ENCODE measurements at places on chromosomes 12 and 14. TPM values are rescaled to one million over a fixed set of nuclear protein-coding genes. Genes with fewer than 3 reads are reported as not detected.
A peak's percentile ranks its signal among the peaks of the same experiment; 100 is the strongest.

DNA sequence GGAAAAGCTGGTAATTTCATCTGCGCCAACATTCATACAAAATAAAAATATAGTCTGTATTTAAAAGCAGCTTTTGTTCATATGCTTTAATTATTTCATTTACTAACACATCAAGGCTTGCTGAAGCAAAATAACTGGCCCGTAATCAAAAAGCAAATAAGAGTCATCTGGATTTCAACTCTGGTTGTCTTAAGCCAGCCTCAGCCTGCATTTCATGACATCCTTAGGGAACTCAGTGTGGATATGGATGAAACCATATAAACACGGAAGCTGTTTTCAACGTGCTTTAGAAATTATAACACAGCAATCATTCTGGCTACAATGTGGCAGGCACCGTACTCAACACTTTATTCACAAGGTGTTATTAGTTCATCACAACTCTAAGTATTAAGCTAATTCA, 852 bp downstream of the COX16 start:
- DNase-seq, result no peak

- DNase-seq, result no peak
Measured at GRCh38 chr12:50287271-50287670, 4.0 kb upstream of the LIMA1 start.

- DNase-seq, result no peak
Measured at GRCh38 chr14:92698393-92698792, 50.0 kb downstream of the LGMN start.

The MYBPC1 gene
- total RNA-seq, result not detected

DNA sequence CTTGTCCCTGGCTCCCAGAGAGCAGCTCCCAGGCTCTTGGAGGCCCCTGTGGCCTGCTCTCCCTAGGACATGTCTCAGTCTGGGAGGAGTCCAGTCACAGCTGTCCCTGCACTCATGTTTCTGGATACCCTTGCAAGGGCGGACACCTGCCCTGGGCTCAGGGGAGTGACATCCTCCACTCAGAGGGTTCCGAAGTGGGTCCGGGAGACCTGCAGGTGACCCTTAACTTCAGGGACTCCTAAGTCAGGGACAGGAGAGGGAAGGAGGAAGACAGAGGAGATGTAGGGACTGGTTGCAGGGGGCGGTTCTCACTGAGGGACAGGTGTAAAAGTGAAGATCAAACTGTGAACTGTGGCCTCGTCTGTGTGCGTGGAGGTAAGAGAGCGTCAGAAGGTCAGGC, 37.6 kb downstream of the CACNA2D4 start:
- DNase-seq, result no peak

DNA sequence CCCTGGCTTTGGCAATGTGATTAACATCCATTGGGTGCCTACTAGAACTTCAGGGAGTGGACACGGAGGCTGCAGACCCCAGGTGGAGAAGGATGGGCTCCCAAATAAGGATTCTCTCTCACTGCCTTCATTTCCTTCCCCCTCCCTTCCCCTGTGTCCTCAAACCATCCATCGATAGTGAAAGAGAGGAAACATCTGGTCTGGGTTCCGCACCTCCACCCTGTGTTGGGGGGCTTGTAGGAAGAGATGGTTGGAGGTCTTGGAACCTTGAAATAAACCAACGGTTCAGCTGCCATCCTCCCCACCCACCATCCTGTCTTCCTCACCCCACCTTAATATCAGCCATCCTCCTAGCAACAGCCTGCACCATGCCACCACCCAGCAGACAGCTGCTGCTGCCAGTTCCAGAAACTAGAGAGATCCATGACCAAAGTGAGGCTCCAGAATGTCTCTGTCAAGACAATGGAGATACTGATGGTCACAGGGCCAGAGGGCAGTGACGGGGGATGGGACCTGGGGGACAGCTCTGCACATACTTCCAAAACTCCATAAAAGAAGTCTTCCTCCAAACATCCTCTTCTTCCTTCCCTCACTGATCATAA, 153.1 kb upstream of the CCND2 start:
- no peak for DNase-seq

DNA sequence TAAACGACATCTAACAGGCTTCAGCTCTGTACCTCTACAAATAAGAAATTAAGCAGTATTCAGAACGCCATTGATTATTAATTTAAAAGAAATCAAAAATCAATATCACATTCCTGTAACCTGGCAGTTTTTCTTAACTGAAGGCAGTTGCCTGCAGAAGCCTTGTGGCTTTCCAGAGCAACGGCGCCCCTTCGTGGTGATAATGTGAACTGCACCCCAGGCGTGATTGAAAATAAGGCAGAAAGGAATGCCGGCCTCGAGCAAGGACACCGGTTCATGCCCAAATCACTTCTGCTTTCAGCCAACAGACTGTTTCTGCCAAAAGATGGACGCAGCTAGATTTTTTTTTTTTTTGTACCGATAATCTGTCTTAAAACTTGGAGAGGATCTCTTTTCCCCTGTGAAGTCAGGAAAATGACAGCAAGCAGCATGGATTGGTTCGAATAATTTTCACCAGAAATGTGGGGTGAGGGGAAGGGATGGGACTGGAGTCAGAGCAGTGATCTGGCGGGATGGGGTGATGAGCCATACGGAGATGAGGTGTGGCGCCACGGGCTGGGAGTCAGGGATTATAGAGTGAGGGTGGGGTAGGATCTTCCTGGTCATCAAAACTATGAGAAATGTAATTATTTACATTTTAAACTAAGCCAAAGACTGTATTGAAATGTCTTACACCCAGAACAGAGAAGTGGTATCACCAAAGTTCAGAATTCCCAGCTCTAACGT, 473.0 kb downstream of the DPF3 start:
- peak; percentile 52 for DNase-seq

The OR4E2 gene
- total RNA-seq, result not detected

The CPM gene
- 4.1 TPM for total RNA-seq

The CCDC38 gene
- total RNA-seq, result not detected

GRCh38 chr14:23571701-23572523, 4.3 kb upstream of the AP1G2 start:
- DNase-seq, result no peak

DNA sequence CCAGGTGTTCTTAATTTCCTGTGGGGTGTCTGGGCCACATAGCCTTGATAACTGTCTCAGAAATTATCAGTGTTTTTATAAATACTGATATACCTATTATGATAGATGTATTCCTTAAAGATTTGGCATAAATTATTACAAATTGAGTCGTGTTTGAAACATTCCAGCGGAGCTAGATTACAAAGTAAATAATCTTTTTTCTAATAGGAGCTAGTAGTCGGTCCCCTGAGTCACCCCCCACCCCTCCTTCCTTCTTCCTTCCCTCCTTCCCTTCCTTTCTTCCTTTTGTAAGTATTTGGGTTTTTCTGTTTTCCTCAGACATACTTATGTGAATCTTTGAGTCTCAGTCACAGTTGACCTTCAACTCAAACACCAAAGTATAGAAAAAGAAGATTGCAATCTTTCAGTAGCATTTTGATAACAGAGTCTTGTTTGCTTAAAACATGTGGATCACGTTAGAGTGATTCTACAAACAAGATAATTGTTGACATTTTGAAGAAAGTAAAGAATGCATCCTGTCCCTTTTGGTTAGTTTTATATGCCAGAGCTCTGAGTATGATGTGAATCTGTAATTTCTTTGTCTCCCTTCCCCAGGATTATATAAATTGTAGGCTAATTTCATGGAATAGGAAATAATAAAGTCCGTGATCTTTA, 264.0 kb downstream of the FUT8 start:
- no peak for DNase-seq

The EPYC gene
- not detected for total RNA-seq

- DNase-seq, result no peak
Measured at GRCh38 chr14:103122585-103122946, 695 bp upstream of the TNFAIP2 start.

The FAR2 gene
- total RNA-seq, result 6.6 TPM

DNA sequence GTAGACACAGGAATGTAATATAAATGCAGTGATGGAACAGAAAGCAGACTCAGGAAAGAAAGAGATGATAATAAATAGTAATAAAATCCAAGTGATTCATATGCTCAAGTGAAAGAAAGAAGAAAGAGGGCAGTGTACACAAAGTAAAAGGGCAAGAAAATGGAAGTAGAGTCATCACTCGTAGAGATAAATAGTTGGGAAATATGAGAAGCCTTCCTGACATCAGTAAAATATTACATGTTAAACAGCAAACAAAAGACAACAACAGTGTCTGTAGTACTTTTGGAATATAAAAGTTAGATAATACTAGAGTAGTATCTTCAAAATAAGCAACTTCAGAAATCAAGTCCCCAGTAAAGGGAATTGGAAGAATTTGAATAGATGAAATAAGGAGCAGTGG, 412.3 kb downstream of the RAD51B start:
- no peak for DNase-seq

DNA sequence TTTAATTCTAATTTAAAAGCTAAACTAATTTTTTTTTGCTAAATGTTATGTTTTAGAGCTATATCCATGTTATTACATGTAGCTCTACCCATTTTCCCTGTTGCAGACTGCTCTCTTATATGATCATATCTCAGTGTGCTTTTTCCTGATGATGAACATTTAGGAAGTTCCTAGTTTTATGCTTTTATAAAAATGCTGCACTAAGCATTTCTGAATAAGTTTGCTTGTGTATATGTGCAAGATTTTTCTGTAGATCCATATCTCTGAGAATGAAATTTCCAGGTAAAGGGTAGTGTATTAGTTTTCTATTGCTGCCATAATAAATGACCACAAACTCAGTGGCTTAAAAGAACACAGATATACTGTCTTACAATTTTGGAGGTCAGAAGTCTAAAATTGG, 374.4 kb upstream of the E2F7 start:
- DNase-seq, result no peak

DNA sequence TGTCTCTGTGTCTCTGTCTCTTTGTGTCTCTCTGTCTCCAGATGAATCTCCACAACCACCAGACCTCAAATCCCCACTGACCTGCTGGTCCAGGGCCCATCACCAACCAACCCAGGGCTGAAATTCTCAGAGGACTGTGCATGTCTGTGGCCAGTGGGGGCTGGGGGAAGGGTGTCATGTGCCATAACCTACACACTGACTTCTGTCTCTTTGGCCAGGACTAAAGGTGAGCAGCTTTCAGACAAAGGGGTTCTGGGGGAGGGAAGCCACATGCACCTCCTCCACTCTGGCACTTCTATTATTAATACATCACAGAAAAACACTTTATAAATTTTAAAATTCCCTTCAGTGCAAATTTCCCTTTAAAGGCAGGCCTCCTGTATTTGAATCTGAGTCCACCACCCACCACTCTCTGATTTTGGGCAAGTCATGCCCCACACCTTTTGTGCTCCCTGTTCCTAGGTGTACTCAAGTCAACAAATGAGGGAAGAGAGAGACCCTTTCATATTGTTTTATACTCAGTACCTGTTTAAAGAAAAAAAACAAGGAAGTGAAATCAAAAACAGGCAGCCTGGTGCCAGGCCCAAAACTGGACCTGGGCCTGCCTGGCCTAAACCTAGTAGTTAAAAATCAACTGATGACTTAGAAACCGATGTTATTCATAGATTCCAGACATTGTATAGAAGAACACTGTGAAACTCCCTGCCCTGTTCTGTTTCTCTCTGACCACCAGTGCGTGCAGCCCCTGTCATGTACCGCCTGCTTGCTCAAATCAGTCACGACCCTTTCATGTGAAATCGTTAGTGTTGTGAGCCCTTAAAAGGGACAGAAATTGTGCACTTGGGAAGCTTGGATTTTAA, 80.2 kb downstream of the TUNAR start:
- no peak for DNase-seq

- DNase-seq, result no peak
Measured at GRCh38 chr14:23173796-23174195, 9.7 kb downstream of the SLC7A8 start.

The RERGL gene
- total RNA-seq, result not detected

- DNase-seq, result no peak
Measured at GRCh38 chr14:33369972-33370371, 431.3 kb downstream of the NPAS3 start.

DNA sequence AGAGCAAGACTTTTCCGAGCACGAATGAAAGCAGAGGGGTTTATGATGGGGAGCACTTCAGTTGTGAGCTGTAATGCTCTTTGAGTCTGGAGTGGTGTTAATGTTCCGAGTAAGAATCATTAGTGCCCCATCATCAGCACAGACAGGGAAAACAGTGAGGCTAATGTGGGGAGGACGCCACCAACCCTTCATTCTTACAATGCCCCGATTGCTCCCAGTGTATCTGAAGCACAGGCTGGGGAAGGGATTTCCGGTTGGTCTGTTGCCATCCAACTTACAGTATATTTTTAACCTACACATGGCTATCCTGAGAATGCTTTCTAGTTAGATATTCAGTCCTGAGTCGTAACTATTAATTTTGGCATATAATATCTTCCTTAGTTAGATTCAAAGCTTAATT, 141.6 kb downstream of the APAF1 start:
- DNase-seq, result no peak

- DNase-seq, result no peak
Measured at GRCh38 chr12:58487255-58487654, 433.0 kb downstream of the LRIG3 start.

DNA sequence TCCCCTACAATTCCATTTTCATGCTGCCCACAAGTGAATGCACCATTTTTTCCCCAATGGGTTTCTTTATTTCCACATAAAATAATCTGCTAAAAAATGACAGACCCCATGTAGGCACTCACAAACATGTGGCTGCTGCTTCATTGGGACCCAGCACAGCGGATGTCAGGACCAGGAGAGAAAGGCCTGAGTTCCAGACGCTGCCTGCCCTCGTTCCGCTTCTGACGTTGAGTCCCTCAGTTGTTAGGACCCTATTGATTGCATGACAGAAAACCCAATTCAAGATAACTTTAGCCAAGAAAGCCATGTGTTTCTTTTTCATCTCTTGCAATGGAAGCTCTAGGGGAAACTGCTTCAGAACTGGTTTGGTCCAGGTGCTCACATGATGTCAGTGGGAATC, 34.6 kb downstream of the ADGRD1 start:
- no peak for DNase-seq

DNA sequence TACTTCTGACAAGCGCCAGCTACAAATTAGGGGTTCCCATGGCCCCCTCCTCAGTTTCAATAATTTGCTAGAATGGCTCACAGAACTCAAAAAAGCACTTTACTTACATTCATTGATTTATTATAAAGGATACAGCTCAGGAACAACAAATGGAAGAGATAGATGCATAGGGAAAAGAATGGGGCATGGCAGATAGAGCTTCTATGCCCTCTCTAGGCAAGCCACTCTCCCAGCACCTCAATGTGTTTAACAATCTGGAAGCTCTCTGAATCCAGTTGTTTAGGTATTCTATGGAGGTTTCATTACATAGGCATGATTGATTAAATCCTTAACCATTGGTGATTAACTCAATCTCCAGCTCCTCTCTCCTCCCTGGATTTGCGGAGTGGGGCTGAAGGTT, 184.5 kb upstream of the DAAM1 start:
- DNase-seq, result no peak

The TSPAN9 gene
- 24.2 TPM for total RNA-seq

GRCh38 chr14:103130017-103130764, 6.9 kb downstream of the TNFAIP2 start:
- DNase-seq, result no peak

- no peak for DNase-seq
Measured at GRCh38 chr12:71299541-71300376, 139.8 kb upstream of the LGR5 start.

The GYS2 gene
- not detected for total RNA-seq

- DNase-seq, result no peak
Measured at GRCh38 chr14:68944162-68944561, 34.9 kb downstream of the ACTN1 start.

Data from T-helper 17 cell (primary cell).